ENCODE measurements at places on chromosomes 4 and X.

- DNase-seq: no peak
Observed at GRCh38 chr4:54320826-54321685, 92.0 kb downstream of the PDGFRA start.

GRCh38 chrX:20317873-20318272 lies 51.2 kb upstream of the RPS6KA3 start:
- no peak for DNase-seq

DNA sequence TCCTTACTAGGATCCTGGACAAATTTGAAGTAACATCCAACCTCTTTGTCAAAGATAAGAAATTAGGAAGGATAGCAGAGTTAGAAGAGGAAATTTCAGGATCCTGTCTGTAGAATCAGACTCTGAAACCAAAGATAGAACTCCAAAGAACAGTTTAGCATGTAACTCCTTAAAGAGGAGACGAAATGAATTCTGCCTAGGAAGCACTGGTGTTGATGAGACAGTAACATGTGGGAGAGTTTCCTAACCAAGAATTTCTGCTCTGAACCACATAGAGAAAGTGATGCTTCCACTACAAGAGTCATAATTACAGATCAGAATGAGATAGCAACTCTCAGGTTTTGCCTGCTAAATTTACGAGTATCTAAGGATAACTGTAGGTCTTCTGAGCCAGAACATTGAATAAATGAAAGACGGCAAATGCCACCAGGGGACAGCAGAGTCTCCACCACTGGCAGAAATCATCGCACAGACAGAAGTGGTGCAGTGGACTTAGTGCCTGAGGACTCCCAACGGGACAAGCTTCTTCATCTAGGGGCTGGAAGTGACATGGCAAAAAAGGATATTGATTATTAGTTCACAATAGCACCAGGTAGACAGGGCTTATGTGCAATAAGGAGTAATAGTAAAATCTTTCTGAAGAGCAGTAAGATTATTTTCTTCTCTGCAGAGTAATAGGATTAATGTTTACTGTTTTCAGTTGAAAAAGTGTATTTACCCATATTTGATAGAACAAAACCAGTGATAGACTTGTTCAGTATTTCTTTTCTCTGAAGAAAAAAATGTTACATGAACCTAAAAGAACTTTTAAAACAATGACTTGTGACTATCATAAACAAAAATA lies 6.7 kb upstream of the PPID start:
- peak; percentile 25 for DNase-seq

DNA sequence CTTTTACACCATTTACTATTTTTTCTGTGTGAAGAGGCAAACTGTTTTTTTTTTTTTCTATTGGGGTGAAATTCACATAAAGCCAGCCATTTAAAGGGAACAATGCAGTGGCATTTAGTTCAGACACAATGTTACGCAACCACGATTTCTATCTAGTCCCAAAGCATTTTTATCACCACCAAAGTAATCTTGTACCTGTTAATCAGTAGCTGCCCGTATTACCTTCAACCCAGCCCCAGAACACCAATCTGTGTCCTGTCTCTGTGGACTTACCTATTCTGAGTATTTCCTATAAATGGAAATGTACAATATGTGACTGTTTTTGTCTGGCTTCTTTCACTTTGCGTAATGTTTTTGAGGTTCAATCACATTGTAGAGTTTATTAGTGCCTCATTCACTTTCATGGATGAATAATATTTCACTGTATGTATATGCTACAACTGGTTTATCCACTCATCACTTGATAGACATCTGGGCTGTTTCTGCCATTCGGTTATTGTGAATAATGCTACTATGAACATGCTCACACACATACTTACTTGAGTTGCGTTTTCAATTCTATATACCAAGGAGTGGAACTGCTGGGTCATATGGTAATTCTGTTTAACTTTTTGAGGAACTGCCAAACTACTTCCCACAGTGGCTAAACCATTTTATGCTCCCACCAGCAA lies 116.2 kb downstream of the CDS1 start:
- no peak for DNase-seq

- no peak for DNase-seq
Observed at GRCh38 chr4:17531538-17532285, 16.7 kb downstream of the CLRN2 start.

DNA sequence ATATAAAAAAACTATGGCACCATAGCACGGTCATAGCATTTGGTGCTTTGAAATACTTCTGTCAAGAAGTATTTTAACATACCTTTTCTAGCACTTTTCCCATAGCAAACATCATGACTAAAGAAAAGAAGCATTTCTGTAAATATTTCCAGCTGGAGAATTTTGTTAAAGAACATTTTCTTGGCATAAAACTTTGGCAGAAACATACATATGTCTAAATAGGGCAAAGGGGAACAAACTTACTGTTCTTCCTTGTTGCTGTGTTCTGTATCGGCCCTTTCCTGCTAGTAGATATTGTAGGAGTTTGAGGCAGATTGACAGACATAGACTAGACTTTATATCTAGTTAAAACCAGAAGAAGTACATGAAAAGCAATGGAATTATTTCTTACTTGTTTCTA lies 2368.5 kb downstream of the PCDH7 start:
- DNase-seq: no peak

DNA sequence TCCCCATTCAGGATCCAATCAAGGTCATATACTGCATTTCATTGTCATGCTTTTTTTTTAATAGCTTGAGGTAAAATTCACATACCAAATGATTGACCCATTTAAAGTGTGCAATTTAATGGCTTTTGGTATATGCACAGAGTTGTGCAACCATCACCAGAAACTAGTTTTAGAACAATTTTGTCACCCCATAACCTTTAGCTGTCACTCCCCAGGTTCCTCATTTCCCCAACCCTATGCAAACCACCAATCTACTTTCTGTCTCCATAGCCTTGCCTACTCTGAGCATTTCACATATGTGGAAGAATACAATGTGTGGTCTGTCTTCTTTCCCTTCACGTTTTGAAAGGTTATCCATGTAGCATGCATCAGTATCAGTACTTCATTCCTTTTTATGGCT lies 1.4 kb upstream of the SMAD1 start:
- DNase-seq: no peak

DNA sequence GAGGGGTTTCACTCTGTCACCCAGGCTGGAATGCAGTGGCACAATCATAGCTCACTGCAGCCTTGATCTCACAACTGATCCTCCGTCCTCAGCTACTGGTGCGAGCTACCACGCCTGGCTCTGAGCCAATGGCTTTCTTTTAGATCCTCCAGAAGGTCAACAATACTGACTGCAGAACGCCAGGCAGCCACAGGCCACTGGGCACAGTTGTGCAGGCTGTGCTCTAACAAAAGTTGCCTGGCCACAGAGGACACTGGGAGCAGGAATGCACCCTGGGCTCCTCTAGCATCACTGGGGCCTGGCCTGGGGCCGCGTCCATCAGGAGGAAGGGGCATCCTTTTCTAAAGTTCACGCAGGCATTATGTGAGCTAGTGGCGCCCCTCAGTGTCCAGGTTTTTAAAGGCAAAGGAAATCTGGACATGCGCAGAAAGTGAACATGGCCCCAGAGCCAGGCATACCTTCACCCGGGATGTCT lies 14.9 kb upstream of the PORCN start:
- DNase-seq: no peak

- DNase-seq: peak; percentile 20
Observed at GRCh38 chr4:153151535-153152455, 52.4 kb upstream of the TRIM2 start.

DNA sequence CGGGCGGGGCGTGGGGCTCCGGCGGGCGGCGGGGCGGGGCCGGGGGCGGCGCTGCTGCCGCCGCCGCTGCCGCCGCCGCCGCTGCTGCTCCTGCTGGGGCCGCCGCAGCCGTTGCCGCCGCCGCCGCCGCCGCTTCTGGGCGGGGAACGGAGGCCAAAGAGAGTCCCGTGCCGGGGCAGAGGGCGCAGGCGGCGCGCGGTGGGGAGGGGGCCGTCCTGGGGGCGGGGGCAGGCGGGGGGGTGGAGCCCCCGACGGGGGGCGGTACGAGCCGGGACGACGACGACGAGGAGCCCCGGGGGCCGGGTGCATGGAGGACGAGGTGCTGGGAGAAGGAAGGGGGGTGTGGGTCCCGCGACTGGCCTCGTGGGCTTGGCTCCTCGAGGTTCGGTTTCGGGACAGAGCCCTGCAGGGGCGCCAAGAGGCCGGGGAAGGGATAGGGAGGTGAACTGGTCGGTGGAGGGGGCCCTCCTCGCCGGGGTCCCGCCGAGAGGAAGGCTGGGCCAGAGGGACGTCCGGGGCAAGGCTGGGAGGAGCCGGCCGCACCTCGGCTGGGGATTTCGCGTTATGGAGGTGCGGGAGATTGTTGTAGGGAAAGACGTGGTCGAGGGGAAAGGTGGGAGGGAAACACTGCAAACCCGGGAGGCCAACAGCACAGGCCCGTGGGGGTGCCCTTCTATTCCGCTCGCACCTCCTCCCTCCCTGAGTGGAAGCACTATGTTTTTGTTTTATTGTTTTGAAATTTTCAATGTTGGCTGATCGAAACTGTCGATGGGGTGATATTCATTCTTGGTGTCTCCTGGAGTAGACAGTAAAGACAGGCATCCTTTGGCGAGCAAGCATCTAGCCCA lies 1.9 kb downstream of the BCORL1 start:
- peak; percentile 21 for DNase-seq

GRCh38 chr4:19675172-19675811 lies 576.4 kb upstream of the SLIT2 start:
- DNase-seq: no peak

DNA sequence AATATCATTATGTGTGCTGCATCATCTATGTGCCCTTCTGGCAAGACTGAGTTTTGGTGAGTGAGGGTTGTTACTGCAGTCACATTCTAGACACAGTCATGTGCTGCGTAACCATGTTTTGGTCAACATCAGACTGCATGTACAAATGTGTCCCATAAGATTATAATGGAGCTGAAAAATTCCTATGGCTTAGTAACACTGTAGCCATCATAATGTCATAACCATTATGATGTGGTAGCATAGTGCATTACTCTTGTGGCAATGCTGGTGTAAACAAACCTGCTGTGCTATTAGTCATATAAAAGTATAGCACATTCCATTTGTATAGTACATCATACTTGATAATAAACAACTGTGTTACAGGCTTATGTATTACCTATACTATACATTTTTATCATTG lies 198.1 kb upstream of the NUDT6 start:
- no peak for DNase-seq

DNA sequence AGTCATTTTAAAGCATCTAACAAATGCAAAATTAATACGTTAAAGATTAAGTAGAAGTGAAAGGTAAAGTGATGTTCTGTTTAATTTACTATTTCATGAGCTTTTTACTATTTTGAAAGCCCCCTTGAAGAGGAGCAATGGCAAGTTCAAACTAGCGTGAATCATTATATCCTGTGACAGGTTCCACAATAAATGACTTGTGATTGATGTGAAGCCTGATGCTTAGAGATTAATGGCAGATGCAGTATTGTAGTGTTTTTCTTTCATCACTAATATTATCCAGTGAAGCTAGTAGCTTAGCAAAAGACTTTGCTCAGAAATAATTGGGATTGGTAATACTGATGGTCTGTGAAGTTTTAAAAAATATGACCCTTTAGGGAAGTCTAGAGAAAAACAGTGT lies 57.3 kb downstream of the STOX2 start:
- no peak for DNase-seq

DNA sequence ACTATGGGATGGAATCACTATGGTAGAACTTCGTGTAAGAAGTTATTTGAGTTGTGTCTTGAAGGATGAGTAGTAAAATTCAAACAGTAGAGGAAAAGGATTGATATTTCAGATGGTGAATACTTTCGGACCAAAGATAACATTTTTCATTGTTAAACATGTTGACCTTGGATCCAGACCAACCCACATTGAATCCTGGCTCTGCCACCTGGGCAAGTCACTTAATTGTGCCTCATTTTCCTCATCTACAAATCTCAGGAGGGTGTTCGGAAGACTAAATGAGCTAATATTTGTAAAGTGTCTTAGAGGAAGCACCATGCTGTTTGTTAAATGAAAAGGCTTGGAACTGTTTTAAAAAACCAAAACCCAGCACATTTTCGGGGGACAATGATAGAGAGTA lies 1.4 kb upstream of the AIFM1 start:
- no peak for DNase-seq

- DNase-seq: no peak
Observed at GRCh38 chr4:46937493-46937892, 28.4 kb upstream of the COX7B2 start.

DNA sequence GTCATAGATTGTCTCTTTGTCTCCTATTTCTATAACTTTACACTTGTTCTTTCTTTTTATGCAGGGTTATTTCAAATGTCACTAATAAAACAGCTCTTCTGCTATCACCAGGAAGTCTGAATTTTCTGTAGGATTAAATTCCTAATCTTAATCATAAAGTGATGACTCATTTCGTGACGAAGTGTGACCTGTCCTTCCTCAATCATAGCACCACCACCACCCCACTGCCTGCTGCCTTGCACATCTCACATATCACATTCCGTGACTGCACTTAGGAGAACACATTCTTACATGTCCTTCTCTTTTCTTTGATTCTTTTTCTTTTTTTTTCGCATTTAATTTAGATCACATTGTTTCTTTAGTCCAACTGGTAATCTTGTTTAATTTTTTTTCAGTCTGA lies 57.7 kb upstream of the UGT2B7 start:
- DNase-seq: no peak

- no peak for DNase-seq
Observed at GRCh38 chr4:76203541-76203940, 10.1 kb downstream of the SCARB2 start.

GRCh38 chr4:73603854-73604584 lies 16.2 kb downstream of the RASSF6 start:
- no peak for DNase-seq

GRCh38 chrX:11768039-11768438 lies 10.0 kb downstream of the MSL3 start:
- no peak for DNase-seq

GRCh38 chr4:106126062-106126461 lies 189.9 kb downstream of the TBCK start:
- no peak for DNase-seq
